Dermis microvascular lymphatic vessel endothelial cell (primary cell): ENCODE measurements at places on chromosomes 7 and 10.

GRCh38 chr7:113113912-113114311 is 4.4 kb downstream of the SMIM30 start:
- no peak for DNase-seq

GRCh38 chr7:144784943-144785342 is 50.9 kb downstream of the TPK1 start:
- no peak for DNase-seq

GRCh38 chr10:14562218-14563075 is 212.2 kb downstream of the FAM107B start:
- DNase-seq = no peak

DNA sequence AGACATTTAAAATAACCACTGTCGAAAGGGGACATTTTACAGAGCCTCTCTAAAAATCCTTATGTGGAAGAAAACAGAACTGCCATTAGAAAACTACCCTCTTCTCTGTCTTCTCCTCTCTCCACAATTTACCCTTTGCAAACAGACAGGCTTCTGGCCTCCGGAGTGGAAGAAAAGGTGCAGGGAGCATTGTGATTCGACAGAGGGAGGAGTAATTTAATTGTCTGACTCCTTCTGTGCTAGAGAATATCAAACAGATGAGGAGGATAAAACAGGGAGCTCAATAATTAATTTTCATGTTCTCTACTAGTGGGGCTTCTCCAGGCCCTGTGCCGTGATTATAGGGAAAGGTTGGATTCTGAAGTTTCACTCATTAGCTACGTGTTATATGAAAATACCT is 615.5 kb upstream of the MKI67 start:
- no peak for DNase-seq

- no peak for DNase-seq
Measured at GRCh38 chr10:63630931-63631680, 109.9 kb downstream of the REEP3 start.

DNA sequence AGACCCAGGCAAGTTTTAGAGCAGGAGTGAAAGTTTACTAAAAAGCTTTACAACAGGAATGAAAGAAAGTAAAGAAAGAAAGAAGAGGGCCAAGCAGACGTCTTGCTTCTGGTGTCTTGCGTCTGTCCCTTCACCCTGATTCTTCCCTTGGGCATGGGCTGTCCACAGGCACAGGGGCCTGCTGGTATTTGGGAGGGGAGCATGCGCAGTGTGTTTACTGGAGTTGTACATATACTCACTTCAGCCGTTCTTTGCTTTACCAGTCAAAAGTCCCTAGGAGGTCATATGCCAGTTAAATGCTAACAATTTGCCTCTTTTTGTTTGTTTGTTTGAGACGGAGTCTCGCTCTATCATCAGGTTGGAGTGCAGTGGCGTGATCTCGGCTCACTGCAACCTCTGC is 875.9 kb downstream of the REEP3 start:
- DNase-seq = no peak

DNA sequence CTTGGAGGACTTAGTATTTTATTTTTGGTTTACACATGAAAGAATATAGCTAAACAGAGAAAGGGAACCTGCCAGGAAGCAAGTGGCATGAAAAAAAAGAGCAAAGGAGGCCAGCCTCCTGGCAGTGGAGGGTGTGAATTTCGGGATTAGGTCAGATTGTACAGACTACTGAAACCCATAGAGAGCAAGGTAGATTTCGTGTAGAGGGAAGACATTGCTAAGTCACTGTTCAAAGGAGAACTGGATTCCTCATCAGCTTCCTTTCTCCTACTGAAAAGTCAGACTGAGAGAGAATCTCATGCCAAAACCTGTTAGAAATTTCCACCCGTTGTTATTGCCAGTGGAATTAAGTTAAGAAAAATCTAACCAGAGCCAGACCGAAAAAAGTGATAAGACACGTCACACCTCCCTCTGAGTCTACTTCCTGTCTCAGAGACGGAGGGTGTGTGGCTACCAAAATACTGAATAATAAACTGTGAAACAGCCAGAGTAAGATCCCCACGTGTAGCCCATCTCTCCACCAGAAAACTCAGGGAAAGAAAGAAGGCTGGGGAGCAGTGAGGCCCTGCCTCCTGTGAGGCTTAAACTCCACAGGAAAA is 118.8 kb downstream of the SKIDA1 start:
- DNase-seq = peak; percentile 56

DNA sequence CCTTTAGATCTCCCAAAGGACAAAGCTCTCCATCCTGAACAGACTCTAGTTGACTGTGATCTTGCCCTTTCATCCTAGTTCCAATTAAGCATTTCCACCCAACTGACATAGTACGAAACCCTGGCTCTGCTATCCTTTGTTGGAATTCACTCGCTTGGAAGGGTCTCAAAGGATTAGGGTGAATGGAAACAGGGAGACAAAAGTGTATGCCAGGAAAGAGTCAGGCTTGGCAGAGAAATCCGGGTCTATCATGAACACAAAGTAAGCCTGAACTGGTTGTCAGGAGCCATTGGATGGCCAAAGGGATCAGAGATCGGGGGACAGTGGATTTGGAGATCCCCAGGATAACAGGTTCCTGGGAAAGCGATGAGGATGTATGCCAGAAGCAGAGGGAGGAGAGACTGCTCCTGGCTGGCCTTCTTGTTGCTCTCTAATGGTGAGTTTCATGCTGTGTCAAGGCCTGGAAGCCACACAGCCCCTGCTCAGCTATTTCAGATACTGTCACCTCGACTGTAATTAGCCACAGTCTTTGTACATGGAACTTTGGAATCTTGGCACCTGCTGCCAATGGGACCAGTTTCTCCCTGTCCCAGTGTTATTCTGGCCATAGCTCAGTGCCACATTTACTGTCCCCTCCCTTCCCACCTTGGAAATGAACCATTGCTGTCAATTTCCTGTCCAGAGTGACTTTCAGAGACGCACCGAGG is 1168.7 kb upstream of the AUTS2 start:
- no peak for DNase-seq

DNA sequence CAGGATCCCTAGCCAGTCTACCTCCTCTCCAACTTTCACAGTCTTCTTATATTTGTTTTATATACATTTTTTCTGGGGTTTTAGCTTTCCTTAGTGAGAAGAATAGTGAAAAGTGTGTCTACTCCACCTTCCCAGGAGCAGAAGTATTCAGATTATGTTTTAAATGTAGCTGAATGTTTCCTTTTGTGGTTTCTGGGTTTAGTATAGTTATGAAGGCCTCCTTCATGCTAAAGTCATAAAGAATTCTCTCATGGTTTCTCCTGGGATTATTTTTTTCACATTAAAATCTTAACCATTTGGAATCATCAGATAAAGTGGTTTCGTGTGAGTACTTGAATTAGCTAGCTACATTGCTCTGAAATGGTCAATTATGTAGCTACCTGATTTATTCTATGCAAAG is 50.9 kb downstream of the ANKMY2 start:
- DNase-seq = no peak

DNA sequence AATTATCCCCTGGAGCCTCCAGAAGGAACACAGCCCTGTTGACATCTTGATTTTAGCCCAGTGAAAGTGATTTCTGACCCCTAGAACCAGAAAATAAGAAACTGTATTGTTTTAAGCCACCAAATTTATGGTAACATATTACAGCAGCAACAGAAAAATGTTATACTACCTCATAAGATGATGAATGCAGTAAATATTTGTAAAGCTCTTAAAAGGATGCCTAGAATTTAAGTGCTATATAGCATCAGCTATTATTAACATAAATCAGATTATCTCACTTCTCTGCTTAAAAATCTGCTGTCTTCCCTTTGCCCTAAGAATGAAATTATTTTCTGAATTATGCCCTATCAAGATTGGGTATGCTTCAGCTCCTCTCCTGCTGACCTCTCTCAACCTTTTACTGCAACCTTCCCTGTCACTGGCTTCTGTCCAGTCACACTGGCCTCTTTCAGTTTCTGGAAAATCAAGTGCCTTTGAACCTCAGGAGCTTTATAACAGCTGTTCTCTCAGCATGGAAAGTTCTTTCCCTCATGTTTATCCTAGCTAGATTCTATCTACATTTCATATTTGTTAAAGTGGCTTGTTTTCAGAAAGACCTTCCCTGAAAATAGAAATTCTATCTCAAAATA is 78.9 kb downstream of the GPR37 start:
- DNase-seq = no peak

DNA sequence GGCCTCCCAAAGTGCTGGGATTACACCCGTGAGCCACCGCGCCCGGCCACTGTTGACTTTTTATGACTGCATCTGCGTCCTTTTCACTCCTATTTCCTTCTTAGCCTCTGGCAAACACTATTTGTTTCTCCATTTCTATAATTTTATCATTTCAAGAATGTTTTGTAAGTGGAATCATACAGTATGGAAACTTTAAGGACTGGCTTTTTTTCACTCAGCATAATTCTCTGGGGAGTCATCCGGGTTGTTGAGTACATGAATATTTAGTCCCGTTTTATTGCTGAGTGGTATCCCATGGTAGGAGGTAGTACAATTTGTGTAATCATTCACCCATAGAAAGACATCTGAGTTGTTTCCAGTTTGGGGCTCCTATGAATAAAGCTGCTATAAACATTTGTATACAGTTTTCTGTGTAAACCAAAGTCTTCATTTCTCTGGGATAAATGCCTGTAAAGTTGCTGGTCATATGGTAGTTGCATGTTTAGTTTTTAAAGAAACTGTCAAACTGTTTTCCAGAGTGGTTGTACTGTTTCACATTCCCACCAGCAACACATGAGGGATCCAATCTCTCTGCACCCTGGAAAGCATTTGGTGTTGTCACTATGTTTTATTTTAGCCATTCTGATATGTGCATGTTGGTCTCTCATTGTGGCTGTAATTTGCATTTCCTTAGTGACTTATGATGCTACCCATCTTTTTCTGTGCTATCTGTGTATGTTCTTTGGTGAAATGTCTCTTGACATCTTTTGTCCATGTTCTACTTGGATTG is 139.6 kb upstream of the EEPD1 start:
- DNase-seq = no peak

DNA sequence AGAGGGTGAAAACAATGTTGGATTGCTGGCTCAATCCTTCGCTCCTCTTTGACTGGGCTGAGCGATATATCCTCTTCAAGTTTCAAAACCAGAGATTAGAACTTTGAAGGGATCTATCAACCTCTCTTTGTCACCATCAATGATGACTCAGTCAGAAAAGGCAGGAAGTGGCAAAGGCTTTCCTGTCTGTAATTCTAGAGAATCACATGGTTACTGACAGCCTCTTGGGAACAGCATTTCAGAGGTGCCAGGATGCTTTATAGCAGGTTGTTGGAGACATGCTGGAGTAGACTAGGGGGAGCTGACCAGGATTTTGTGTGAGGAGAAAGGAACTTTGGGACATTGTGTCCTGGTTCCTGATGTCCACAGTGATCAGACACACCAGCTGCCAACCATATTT is 81.3 kb downstream of the PRKCQ start:
- DNase-seq = no peak

DNA sequence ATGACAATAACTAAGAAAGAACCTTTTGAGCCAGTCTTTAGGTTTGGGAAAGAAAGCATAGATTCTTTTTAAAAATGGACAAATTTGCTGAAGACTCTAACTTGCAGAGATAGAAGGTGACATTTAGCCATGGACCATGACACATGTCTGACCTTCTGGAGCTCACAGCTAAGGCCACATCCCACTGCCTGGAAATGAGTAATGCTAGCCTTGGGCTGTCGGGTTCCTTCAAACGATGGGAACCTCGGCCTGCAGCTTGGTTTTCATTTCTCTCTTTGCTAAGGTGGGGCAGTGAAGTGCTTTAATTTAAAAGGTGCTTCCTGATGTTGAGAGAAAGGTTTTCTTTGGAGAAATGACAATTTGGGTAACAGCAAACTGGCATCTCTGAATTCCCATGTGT is 223.2 kb downstream of the FANK1 start:
- DNase-seq = no peak

- DNase-seq = no peak
Measured at GRCh38 chr7:4939971-4940728, 18.8 kb downstream of the MMD2 start.

DNA sequence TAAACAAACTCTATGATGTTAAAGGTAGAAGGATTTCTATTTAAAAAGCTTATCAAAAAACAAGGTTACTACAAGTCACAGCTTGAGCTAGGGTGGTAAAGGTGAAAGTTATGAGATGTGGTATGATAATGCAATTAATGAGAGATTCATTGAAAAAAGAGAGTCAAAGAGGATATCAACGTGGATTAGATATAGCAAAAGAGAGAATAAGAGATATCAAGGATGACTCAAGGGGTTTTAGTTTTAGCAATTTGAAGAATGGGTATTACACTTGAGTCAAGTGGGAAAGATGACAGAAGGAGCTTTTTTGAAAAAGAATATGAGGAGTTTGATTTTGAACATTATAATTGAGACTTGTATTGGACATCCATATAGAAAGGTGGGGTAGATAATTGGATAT is 59.8 kb downstream of the NUTM2E start:
- no peak for DNase-seq

GRCh38 chr7:140641524-140642195 is 1.0 kb upstream of the DENND2A start:
- DNase-seq = no peak

GRCh38 chr7:98232799-98233198 is 19.2 kb downstream of the TECPR1 start:
- DNase-seq = no peak

DNA sequence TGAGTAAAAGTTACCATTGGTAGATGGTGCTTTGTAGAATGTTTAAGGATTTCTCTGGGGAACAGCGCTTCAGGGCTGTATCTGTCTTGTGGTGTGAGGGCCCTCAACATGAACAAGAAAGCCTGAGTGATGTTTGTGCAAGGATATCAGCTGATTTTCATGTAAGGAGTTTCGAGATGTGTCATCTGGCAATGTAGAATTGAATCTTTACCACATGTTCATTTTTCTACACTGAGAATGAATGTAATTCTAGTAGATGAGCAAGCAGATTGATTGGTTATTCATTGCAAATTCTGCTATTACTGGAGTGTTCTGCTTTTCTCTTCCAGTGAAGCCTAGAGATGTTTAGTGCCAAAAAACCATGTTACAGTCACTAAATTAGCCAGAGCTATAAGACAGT is 87.7 kb downstream of the ST7 start:
- no peak for DNase-seq
